ENCODE measurements at places on chromosomes 11 and 22.

DNA sequence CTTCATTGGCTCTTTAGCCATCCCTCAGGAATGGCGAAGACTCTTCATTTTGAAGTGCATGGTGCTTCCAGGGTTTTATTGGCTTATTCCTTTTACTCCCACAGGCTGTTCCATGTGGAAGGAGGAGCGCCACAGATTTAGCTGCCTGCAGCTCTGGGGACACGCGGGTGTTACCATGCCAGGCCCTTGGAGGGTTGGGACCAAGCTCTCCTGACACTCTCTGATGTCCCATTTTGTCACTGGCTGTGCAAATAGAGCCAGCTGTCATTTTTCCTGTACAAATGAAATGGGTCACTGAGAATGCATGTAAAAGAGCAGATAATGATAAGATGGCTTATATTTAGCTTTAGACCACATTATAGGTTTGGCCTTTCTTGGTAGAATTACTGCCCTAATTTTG is 9.2 kb downstream of the THYN1 start:
- DNase-seq: no peak

- no peak for DNase-seq
Measured at GRCh38 chr11:95242091-95242844, 11.3 kb upstream of the SESN3 start.

- no peak for DNase-seq
Measured at GRCh38 chr11:72422414-72422813, 11.9 kb downstream of the CLPB start.

DNA sequence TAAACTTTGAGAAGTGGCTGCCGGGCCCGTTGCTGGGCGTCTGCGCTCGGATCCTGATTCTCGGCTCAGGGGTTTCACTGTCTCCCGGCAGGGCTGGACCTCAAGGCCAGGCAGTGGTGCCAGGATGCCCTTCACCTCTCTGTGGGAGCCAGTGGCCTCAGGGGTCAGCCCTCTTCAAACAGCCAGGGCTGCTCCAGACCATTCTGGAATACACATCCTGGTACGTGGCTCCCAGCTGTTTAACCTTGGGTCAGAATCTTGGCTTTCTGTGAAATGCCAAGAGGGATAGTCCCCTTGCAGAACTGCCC is 70.5 kb downstream of the MPPED1 start:
- no peak for DNase-seq

DNA sequence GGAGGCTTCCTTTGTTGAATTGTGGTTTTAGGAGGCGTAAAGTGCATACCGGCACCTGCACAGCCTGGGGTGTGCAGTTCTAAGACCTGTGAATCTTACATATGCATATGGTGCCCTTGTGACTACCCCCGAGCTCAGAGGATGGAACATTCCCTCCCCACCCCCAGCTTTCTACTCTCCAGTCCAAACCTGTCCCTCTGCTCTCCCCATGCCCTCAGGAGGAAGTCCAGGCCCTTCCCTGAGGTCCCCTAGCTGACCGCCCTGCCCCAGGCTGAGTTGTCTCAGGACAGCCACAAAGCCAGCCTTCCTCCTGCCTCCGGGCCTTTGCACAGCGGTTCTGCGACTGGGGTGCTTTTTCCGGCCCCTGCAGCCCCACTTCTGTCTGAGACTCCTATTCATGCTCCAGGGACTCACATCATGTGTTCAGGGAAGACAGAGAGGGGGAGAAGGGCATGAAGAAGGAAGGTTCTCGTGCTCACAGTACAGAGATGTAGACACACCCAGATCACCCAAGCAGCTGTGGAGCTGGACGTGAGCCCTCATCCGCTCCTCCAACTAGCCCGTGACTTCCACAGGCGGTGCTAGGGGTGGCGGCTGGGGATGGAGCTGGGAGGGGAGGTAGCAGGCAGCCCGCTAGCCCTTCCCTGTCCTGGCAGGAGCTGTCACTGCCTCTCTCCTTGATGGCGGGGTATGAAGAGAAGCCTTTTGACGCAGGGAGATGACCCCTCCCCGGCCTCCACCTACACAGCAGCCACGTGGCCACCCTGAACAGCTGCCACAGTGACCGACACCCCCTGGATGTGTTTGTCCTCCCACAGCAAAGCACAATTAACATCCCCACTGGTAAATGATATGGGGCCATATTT is 50.8 kb downstream of the FLRT1 start:
- peak; percentile 76 for DNase-seq
